ENCODE measurements at places on chromosomes 6 and 20. TPM values are rescaled to one million over a fixed set of nuclear protein-coding genes. Genes with fewer than 3 reads are reported as not detected.

Gene ZC3H12D
- 0.18 TPM for total RNA-seq

- peak; percentile 1 for DNase-seq
Observed at GRCh38 chr6:126976253-126976797, 142.1 kb upstream of the RSPO3 start.

Gene HRH3
- total RNA-seq: 1.9 TPM

DNA sequence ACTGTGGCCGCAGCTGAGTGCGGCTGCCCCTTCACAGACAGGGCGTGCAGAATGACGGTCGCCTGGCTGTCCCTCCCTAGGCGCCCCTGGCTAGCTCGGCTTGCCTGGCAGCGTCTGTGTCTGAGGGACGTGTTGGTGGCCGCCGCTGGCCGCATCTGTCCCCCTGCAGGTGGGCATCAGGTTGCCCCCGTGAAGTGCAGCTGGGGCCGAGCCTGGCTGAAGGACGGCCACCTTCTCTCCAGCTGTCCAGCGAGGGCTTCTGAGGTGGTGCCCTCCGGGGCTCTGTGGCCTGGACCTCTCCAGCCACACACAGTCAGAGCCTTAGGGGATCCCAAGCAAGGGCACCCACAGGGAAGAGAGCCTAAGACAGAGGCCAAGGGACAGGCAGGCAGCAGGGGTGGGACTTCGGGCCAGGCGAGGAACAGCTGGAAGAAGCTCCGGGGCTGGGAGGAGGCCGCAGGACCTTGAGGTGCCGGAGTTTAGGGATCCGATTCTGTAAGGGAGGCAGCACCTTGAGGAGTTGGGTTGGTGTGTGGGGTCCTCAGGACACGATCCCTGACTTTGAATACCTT is 89.0 kb upstream of the EPB41L1 start:
- DNase-seq: no peak

Gene SAMD3
- 11.5 TPM for total RNA-seq

Gene RUNX2
- 0.18 TPM for total RNA-seq

Gene MCHR2
- not detected for total RNA-seq

Gene LPA
- total RNA-seq: not detected

Gene PROKR2
- total RNA-seq: 0.74 TPM

Gene HLA-DRB1
- not detected for total RNA-seq

DNA sequence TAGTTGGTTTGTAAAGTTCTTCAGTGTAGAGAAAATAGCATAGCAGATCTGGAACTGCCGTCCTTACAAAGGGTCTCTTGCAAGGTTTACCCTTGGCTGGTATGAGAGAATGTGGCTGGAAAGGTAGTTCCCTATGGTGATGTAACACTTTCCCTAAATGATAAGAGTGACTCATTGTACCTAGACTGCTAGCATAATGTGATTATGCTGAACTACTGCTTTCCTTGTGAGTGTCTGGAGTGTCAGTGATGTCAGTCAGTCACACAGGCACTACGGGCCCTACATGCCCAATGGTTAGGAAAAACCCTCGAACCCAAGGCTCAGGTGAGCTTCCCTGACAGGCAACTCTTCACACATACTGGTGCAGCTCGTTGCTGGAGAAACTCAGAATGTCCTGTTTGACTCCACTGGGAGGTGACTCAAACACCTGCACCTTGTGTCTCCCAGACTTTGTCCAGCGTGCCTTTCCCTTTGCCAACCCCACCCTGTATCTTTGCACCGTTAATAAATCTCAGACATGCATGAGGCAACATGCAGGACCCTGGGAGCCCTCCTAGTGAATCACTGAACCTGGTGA is 28.4 kb upstream of the LY86 start:
- no peak for DNase-seq

DNA sequence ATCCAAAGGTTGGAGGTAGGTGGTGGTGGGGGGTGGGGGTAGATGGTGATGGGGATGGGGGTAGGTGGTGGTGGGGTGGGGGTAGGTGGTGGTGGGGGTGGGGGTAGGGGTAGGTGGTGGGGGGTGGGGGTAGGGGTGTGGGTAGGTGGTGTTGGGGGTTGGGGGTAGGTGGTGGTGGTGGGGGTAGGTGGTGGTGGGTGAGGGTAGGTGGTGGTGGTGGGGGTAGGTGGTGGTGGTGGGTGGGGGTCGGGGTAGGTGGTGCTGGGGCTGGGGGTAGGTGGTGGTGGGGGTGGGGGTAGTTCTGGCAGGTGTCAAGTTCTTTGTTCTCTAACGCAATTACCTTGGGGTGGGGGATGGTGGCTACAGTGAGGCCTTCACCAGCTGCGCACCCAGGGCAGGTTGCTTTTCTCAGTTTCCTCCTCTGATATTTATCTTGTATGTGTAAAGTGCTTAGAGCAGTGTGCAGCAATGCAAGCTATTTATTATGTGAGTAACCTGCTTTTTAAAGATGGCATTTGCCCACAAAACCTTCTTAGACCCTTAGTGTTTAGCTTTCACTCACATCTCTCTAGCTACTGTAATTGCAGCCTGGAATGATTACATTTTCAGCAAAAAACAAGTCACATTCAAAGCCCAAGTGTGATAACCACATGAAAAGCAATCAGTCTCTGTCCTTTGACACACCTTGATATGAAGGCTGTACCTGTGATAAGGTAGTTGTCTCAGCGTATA is 8.2 kb upstream of the CCDC167 start:
- DNase-seq: peak; percentile 61

Gene TRIM40
- not detected for total RNA-seq

GRCh38 chr6:169804427-169804826 is 53.0 kb downstream of the ERMARD start:
- no peak for DNase-seq

GRCh38 chr6:49284180-49284579 is 178.9 kb downstream of the MMUT start:
- DNase-seq: no peak

DNA sequence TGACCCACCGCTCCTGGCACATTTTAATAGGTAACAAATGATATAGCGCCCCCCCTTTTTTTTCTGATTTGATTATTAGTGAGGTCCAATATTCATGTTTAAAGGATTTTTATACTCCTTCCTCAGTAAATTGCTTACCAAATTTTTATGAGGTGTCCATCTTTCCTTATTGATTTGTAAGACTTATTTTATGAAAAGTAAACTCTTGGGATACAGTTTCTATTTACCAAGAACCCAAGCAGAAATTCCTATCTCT is 25.1 kb downstream of the TRIM27 start:
- no peak for DNase-seq

GRCh38 chr20:3603108-3603507 is 60.1 kb downstream of the GFRA4 start:
- no peak for DNase-seq

GRCh38 chr6:100311707-100312251 is 152.9 kb downstream of the SIM1 start:
- no peak for DNase-seq

Gene HCRTR2
- 0.07 TPM for total RNA-seq

DNA sequence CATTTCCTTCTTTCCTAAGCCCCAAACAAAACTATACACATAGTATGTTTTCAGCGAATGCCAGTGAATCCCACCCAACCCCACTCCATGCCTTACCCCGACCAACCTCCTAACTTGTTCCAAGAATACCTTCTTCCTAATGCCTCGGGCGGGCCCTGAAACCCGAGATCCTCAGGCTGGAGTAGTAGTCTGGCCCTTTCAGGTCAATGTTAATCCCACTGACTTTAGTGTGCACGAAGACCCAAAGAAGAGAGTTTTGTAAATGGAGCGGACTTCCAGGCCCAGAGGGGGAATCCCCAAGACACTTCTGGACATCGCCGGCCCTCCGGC is 394 bp downstream of the YIPF3 start:
- DNase-seq: no peak

GRCh38 chr6:157881342-157881741 is 58.3 kb downstream of the SNX9 start:
- no peak for DNase-seq

DNA sequence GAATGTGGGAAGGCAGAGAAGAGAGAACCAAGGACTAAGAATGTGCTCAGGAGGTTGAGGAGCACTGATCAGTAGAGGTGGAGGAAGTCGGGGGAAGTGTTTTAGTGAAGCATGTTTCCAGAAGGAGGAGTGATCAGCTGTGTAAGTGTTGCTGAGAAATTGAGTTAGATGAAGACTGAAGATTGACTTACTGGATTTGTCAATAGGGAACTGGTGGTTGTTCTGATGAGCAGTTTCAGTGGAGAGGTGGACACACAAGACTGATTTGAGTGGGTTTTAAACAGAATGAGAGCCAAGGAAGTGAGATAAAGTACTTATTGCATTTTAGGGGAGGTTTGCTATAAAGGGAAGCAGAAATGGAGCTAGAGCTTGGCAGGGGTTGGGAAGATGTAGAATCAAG is 182.6 kb downstream of the CDKAL1 start:
- no peak for DNase-seq

DNA sequence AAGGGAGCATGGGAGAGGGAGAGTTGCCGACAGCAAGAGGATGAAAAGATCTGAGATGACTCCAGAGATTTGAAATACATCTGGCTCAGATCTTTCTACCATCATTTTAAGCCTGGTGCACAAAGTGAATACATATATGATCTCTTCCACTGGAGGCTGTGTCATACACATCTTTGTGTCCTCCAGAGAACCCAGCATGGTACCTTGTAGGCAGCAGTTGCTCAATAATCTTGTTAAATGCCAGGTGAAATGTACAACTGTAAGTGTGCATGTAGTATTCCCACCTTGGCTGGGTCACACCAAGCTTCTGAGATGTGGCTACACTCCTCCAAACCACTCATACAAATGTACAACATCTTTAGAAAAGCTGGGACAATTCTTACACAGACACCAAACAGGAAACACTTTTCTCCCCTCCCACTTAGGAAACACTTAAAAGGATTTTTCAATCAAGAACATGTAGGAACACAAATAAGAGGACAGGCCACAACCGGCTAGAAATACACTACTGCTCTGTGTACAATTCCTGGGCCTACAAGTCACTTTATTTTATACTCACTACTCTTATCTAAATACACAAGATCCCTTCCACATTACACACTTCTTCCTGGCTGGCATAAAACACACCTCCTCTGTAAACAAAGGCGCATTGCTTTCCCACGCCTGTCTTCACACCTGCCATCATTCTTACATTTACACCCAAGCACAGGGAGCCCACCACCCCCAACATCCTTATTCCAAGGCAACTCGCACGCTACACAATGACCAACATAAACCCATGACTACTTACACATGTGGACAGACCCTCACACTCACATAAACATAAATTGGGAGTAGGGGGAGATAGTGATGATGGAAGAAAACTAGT is 3.8 kb upstream of the IER3 start:
- no peak for DNase-seq

DNA sequence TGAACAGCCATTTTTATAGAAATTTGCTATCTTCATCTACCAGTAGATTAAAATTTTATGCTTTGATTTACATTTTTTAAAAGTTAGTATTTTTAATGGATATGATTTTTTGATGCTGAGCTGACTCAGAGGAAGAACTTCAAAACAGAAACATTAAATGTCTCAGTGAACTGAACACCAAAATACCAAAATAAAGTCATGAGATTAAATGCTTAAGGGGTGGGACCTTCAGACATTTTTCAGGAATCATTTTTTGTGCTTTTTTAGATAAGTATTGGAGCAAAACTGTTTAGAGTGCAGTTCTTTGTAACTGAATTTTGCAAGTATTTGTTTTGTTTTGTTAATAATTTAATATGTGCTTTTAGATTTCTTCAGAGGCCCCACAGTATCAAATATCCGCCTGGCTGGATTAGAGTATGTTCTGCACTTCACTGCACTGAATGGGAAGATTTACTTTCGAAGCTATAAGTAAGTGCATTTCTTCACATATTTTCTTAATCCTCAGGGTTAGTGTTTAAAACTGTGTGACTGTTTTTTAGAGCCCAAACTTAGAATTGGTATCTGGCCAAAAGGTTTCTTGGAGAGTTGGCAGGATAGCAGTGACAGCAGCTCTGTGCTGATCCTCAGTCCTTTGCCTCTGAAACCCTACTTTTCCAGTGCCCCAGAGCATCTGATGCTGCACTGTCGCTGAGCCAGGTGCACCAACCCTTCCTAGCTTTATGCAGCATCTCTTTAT is 33.7 kb downstream of the RPF2 start:
- no peak for DNase-seq

DNA sequence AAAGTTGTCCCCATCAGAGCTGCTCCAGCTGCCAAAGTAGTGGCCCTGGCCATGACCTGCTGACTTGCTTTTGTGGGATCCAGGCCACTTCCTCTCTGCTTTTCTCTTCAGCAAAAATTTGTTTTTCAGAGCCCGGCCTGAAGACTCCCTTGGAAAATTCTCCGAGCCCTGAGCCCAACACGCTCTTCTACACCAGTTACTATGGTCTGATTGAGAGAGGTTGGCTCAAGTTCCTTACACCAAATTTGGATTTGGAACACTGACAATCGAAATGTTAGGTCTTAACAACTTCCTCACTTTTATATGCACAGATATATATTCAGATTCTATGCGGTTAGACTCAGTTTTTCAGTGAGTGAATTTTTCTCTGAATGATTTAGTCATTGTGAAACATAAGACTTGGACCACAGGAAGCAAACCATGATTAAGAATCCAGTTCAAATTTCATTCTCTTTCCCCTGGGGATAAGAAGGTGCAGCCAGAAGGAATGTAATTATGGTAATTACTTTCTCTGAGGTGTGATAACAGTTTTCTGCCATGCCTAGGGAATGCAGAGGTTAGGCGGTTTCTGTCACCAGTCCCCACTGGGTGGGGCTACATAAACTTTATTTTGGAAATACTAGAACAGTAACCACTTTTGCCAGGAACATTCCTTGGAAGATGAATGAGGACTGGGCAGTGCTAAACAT is 365.2 kb downstream of the SYNE1 start:
- no peak for DNase-seq

GRCh38 chr6:121666814-121667213 is 231.4 kb downstream of the GJA1 start:
- no peak for DNase-seq

Gene BTNL2
- total RNA-seq: not detected

Gene TRIM10
- total RNA-seq: not detected

All from H7 (cell line).